Activated T-helper 1 cell treated with anti-CD3 and anti-CD28 coated beads, Interleukin-2, amount 50 U/mL, for 16 hours (primary cell): ENCODE measurements at places on chromosomes 7 and 10.

DNA sequence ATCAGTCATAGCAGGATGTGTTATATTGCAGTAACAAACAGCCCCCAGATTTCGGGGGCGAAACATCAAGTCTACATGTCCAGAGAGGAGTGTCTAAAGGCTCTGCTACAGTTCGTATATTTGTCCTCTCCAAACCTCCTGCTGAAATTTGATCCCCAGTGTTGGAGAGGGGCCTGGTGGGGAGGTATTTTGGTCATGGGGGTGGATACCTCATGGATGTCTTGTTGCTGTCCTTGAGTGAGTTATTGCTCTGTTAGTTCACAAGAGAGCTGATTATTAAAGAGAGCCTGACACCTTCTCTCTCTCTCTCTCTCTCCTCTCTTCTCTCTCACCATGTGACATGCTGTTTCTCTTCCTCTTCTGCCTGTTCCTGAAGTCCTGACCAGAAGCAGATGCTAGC, 343.7 kb downstream of the TCERG1L start:
- DNase-seq, result no peak

- no peak for DNase-seq
These were observed 106.1 kb downstream of the KCNMA1 start for GRCh38 chr10:77531441-77532001.

DNA sequence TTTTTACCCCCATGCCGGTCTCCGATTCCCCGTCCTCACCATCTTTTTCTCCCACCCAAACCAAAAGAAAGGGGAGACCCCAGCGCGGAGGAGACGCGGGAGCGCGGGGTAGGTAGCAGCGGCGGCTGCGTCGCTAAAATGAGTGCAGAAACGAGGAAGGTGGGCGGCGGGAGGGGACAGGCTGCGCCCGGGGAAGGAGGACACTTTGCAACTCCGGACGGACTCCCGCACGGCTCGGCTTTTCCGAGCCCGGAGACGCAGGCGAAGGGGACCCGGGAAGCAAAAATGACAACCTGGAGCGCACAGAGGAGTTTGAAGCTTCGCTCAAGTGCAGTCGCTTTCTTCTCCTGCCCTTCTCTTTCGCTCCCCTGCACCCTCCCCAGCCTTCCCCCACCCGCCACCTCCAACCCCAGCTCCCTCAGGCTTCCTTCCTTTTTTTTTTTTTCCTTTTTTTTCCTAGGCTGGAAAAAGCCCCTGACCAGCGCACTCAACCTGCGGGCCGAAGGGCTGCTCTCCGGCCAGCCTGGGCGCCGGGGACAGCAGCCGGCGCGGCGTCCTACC, 453 bp downstream of the SFMBT2 start:
- DNase-seq, result no peak

DNA sequence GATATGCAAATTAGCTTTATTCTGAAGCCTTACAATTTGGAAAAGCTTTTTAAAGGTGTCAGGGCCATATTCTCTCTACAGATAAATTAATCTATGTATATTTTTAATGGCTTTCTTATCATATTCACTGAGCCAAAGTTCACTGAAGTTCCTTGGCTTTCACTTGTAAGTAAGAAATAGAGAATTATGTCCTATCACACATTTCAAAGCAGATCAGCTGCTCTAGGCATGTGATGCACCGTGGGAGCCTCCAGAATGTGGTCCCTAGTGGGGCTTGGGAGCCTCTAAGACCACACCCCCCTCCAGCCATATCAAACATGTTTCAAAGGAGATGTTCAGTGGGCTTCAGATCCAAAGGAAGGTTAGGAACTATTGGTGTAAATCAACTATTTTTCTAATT, 51.5 kb downstream of the LAMB4 start:
- no peak for DNase-seq

DNA sequence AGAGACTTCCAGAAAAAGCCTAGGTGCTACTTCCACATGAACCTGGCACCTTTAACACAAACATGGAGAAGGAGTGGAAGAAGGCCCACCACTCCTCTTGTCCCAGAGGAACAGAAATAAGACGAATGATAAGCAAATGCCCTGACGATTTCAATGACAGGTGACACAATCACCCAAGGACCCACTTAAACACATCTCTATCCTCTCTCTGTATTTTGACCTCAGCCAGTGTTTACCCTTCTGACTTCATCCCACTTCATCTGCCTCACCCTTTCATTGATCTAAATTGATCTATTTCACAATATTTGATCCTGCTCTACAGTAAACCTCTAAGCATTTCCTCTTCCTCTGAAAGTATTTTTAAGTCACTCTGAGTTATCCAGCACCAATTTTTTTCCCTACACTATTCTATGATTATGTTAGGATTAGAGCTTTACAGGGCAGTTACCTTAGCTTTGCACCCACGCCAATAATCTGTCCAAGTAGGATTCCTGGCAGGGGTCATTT, 9.1 kb downstream of the GOT1 start:
- DNase-seq, result no peak

- DNase-seq, result no peak
These were observed 1.1 kb downstream of the DENND11 start for GRCh38 chr7:141700848-141701371.

DNA sequence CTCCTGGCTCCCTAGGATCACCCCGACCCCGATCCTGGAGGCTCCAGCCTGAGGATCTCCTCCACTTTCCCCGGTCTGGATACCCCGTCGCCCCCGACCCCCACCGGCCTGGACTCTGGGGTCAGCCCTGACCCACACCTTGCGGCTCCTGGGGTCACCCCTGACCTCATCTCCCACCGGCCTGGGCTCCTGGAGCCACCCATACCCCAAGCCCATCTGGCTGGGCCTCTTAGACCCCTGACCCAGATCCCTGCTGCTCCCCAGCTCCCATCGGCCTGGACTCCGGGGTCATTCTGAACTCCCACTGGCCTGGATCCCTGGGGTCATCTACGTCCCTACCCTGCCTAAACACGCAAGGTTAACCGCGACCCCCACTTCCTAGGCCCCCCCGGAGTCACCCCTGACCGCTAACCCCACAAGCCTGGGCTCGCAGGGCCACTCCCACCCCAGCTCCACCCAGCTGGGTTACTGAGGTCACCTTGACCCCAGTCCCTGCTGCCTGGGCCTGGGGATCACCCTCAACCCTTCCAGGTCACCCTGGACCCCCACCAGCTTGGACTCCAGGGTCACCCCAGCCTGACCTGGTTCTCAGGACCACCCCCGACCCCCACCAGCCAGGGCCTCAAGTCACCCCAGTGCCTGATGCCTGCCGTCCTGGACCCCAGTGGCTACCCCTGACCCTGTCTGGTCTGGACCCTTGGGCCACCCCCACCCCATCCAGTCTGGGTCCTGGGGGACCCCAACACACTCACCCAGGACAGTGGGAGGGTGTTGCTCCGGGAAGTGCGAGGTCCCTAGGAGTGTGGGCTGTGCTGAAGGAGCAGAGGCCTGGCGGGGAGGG, 1.2 kb downstream of the FOXK1 start:
- DNase-seq, result peak; percentile 4
